ENCODE measurements at places on chromosomes 7 and 10.

GRCh38 chr7:96178581-96178980 lies 143.3 kb downstream of the SLC25A13 start:
- no peak for DNase-seq

GRCh38 chr7:47782792-47783191 lies 165.5 kb downstream of the PKD1L1 start:
- DNase-seq = no peak

DNA sequence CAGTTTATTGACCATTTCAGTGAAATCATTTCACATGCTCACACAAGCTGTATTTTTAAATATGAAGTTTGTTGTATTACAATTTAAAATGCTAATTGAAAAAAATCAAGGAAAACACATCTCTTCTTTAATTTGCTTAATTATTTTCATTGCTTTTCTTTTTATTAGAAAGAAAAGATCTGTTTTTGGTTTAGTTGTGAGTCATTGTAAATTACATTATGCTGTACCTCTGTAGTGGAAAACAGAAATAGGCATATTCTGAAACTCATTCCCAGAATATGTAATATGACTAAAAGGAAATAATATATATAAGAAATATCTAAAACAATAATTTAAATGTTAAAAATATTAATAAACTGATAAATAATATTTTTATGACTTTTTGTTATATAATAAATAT lies 161.9 kb downstream of the HGF start:
- no peak for DNase-seq

DNA sequence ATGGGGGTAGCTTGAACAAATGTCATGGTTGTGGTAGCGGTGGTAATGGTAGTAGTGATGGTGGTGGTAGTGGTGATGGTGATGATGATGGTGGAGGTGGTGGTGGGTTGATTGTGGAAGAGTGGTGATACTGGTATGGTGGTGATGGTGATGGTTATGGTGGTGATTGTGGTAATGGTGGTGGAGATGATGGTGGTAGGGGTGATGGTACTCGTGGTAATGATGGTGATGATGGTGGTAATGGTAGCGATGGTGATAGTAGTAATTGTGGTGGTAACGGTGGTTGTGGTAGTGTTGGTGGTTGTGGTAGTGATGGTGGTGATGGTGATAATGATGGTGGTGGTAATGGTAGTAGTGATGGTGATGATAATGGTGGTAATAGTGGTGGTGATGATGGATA lies 65.7 kb upstream of the SDK1 start:
- DNase-seq = no peak

DNA sequence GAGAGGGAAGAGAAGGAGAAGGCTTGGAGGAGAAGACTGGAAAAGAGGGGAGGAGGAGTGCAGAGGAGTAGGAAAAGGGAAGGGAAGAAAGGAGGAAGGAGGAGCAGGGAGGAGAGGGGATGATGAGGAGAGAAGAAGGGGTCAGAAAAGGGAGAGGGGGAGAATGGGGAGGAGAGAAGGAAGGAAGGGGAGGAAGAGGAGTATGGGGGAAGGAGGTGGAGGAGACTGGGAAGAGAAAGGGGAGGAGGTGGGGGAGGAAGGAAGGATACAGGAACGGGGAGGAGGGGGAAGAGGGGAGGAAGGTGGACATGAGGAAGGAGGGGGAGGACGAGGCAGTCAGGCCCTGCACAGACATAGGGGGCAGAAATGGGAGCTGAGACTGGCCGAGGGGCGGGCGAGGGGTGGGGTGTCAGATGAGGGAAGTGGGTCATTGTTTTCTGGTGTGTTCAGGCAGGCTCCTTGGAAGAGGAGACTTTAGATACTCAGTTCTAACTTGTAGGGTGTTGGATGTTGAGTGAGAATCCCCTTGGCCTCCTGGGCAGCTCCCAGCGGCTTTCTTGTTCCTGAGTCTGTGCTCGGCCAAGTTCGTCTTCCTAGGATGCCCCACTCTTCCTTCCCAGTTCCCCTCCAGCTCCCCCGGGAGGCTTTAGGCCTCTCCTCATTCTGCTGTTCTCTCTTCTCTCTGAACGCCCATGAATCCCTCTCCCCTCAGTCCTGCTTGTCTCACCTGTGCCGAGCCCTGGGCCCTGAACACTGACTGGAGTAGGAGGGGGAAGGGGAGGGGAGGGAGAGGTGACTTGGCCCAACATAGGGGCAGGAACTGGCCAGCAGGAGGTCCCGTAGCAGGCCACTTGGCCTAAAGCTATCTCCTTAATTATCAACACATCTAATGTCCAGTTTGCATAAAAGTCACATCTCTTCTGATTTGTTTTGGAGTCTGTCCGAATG lies 12.8 kb upstream of the CRHR2 start:
- no peak for DNase-seq

GRCh38 chr10:78420946-78421735 lies 387.5 kb downstream of the RPS24 start:
- DNase-seq = no peak

GRCh38 chr10:46537309-46537708 lies 19.1 kb downstream of the GPRIN2 start:
- no peak for DNase-seq

DNA sequence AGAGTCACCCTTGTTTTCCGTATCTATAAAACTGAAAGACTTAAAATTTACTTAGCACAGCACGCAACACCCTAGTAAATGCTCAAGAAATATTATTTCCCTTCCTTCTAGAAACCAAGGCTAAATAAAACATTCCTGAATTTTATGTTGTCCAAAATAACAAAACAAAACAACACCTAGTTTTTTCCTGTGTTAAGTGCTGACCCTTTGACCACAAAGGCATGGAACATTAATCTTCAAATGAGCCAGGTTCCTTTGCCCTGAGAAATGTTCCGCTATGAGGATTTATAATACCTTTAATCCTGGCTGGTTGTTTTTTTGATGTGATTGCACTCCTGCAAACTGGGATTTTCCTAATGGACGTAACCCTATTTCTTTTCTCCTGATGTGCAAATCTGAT lies 29.0 kb upstream of the DGKI start:
- no peak for DNase-seq

DNA sequence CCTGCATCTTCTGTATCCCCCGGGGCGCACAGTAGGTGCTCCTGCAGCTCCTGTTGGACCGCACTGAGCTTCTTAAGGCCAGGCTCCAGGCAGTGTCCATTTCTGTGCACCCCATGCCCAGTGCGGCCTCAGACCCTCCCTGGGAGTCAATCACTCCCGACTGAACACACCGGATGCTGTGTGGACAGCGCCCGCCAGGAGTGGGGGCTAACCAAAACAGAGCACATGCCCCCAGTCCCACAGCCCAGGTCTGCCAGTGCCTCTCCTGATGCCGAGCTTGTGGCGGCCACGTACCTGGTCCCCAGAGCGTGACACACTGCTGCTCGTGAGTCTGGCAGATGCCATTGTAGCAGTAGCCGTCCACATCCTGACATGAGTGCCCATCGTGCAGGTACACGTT lies 168.1 kb downstream of the FANK1 start:
- no peak for DNase-seq

- peak; percentile 75 for DNase-seq
Observed at GRCh38 chr7:100465702-100466311, 1.7 kb upstream of the SPACDR start.

DNA sequence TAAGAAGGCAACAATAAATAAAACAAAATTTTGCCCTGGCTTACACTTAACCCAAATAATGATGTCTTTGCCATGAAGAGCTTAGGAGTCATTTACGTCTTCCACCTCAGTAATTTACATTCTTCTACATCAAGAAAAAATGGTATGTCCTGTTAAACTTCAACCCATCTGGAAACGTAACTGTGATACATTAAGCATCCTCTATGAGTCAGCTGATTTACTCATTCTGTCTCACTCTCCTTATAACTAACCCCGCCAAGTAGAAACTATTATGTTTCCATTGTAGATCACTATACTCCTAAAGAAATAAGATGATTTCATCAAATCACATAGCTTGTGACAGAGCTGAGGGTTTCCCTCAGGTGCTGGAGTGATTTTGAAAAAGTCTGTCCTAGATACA lies 330.7 kb downstream of the CDC14C start:
- no peak for DNase-seq

DNA sequence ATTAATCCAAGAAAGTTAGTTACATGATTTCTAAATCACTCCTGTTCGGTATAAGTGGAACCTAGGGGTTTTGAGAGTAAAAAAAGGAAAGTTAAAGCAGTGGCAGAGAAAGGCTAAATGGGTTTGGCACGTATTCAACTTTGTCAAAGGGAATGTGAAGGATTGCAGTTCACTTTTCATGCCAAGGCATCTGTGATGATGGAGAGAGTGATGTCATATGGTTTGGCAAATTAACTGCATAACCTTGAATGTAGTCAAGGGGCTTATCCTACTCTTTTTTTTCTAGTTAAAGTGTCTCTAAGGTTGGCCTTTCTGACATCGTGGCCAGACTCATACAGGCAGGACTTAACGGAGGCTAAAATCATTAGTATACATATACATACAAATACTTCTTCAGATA lies 277.8 kb downstream of the EXOC4 start:
- no peak for DNase-seq

DNA sequence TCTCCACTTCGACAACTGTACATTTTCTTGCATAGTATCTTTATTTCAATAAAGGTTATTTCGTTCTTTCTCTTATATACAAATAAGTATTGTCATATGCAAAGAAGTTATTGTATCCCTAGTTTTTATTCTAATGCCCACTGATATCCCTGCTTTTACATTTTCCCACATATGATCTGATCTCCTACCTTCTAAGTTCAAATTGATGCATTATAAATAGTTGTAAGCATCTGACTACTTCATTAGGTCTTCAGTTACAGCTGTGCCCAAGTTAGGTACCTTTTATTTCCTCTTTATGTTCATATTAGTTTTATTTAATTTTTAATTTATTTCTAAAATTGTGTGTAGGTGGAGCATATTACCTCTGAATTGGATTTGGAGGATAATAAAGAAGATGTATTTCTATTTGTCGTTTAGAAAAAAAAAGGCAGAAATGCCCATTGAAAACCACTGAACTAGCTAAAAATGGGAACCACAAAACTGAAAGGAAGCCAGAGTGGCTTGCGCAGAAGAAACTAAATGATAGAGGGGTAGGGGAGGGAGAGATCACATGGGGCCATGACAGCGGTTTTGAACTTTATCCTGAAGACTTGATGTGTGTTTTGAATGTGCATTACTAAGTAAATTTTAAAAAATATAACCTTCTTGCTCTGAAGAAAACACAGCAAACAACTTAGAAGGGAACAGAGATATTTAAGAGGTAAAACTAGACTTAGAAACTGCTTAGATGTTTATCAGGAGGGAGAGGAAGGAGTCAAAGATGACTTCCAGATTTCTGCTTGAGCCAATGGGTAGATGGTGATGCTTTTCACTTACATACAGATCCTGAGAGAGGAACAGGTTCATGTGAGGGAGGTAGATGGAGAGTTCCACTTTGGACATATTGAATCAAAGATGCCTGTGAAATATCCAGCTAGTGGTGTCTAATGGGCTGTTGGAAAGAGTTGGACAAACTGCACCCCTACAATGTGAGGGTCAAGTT lies 9.3 kb upstream of the ZC3HAV1L start:
- no peak for DNase-seq

DNA sequence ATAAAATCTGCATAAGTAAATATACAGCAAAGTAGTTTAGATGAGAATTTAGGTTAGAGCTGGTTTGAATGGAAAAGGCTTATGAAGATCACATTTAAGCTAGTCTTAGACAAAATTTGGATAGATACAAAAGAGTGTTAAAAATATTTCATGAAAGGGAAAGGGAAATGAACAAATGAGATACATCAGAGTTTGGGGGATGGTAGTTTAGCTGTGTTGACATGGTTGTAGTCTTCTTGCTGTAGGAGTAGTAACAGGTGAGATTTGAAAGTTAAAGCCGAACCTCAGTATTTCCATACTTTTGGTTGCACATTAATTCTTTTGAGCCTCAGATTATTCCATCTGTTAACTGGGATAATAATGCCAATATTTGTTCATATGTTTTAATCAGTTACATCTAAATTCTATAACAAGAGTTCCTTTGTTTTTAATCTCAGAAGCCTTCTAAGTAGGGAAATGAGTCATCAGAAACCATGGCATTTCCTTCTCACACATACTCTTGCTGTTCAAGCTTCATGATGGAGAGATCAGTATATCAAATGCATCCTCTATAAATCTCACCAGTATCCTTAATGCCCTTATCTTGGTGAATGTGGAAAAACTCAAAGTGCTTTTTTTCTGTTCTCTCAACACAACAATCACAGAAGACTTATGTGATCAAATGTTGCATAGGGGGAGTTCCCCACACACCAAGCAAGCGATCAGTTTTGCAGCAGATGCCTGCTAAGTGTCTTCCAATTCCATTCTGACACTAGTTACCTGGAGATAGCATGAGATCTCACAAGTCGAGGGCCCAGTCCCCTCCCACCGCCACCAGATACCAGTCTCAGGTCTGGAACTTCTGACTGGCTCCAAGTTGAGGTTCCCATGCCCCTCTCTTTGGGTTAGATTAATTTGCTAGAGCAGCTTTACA lies 84.7 kb downstream of the MAPK8 start:
- no peak for DNase-seq

DNA sequence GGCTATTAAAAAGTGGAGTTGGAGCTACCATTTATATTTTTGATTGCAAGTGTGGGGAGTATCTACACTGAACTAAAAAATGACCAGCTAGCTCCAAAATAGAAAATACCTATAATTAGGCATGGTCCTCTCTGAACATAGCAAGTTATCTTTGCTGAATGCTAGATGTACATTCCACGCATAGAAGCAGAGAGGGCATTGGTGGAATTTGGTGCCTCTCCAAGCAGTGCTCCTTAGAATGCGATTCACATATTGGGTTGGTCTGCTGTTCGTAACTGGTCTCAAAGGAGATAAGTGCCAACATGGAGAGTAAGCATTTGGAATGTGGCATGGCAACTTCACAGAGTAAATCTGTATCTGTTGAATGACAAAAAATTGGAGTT lies 196.2 kb downstream of the PTN start:
- DNase-seq = no peak

DNA sequence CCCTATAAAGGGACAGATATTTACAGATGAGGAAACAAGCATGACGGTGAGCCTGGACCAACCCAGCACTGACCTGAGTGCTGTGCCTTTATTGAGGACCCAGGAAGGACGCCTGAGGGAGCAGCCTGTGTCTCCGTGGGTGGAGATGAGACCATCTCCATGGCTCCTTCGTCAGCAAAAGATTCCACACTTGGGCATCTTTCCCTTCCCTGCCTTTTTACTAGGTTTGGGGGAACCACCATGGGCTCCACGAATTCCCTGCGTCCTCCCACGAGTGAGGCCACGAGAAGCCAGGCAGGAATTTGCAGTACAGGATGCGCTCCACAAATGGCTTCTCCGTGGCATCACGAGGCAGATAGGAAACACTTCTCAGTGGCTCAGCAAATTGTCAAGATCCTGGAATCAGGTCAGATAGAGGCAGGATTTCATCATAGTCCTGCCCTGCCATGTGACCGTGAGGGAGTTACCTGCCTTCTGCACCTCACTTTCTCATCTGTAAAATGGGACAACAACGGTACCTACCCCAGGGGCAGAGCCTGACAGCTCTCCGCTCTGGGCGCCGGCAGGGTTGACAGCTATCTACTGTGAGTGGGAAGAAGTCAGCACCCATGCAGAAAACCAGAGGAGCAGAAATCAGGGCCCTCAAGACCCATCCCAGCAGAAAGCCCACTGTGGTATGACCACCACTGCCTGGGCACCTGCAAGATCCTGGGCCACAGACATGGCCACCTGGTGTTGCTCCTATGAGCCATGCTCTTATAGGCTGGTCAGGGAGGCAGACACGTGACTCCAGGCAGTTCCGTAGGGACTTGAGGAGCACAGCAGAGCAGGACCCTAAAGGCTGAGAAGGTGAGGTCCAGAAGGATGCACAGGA lies 80.1 kb downstream of the GRID1 start:
- DNase-seq = no peak
